ENCODE measurements at places on chromosomes 16 and 17. TPM values are rescaled to one million over a fixed set of nuclear protein-coding genes. Genes with fewer than 3 reads are reported as not detected.

DNA sequence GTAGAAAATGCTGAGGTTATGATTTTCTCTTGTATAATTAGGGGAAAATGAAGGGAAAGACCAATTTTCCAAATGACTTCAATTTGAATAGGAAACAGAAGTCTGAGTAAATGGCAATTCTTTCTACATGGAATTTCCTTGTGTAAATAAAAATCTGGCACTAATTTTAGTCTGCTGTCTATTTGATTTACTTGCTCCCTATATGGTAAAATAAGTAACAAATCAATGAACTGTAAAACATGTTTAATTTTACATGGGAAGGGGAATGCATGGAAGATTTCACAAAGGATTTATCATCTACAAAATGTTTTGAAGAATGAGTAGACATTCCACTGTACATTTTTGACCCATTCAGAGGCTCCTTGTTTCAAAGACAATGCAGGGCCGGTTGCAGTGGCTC is 811.6 kb upstream of the GOT2 start:
- DNase-seq = no peak

- DNase-seq = peak; percentile 18
Measured at GRCh38 chr17:77935121-77935571, 23.4 kb upstream of the TNRC6C start.

GRCh38 chr17:38609280-38610031 is 3.7 kb upstream of the SRCIN1 start:
- DNase-seq = no peak

DNA sequence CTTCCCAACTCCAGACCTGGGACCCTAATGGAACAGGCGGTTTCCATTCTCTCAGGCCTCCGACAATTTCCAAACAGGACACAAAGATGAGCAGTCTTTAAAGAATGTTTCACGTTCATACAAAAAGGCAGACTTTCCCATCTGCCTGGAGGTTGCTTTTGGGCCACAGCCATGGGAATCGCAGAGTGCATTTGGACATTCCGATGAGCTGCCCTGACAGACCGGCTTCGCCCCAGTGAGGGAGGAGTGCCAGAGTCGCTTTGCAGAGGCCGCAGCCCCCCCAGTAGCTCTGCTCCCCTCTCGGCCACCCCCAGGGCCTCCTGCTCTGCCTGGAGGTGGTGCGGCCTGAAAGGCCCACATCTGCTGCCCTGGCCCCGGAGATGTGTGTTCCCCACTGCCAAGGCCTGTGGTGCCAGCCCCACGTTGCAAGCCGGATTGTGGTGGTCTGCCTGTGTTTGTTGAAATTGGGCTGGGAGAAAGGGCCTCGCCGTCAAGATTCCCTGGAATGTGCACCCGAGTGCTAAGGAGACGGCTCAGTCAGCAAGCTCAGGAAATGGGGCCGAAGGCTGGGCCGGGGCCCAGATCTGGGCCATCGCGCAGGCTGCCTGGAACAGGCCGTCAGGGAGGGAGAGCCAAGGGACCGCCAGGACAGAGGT is 89.8 kb downstream of the C16orf95 start:
- DNase-seq = no peak

GRCh38 chr16:77327717-77328116 is 107.1 kb downstream of the ADAMTS18 start:
- no peak for DNase-seq

DNA sequence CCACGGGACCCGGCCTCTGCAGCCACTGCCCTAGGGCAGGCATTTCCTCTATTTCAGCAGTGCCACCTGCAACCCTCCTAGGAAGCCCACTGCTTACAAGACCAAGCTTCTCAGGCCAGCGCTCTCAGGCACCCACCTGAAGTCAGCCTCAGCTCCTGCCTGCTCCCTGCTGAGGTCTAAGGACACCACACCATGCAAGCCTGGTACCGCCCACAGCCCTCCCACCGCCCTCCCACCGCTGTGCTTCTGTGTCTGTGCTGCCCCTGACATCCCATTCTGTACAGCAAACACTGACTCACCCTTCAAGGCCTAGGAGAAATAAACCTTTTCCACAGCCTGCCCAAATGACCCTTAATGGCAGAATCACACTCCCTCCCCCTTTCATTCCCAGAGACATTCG is 6.3 kb downstream of the CLUH start:
- no peak for DNase-seq

DNA sequence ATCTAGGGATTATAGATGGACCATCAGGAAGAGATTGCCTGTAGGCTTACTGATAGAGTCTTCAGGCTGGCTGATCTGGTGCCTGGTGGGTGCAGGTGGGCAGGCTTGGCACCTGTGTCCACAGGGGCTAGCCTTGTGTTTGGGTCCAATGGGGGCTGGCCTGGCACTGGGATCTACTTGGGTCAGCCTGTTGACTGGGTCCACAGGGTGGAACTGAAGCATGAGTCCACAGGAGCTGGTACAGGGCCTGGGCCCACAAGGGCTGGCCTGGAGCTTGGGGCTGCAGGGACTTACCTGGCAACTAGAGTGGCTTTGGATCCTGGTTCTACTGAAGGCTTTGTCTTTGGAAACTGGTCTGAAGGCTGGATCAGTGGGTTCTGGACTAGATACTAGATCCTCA is 1217.7 kb downstream of the CDH11 start:
- no peak for DNase-seq

- DNase-seq = no peak
Measured at GRCh38 chr17:82287013-82287867, 13.7 kb upstream of the CSNK1D start.

- DNase-seq = no peak
Measured at GRCh38 chr17:8572764-8573163, 57.8 kb downstream of the MYH10 start.

GRCh38 chr17:49942947-49943346 is 26.0 kb upstream of the DLX4 start:
- DNase-seq = no peak

DNA sequence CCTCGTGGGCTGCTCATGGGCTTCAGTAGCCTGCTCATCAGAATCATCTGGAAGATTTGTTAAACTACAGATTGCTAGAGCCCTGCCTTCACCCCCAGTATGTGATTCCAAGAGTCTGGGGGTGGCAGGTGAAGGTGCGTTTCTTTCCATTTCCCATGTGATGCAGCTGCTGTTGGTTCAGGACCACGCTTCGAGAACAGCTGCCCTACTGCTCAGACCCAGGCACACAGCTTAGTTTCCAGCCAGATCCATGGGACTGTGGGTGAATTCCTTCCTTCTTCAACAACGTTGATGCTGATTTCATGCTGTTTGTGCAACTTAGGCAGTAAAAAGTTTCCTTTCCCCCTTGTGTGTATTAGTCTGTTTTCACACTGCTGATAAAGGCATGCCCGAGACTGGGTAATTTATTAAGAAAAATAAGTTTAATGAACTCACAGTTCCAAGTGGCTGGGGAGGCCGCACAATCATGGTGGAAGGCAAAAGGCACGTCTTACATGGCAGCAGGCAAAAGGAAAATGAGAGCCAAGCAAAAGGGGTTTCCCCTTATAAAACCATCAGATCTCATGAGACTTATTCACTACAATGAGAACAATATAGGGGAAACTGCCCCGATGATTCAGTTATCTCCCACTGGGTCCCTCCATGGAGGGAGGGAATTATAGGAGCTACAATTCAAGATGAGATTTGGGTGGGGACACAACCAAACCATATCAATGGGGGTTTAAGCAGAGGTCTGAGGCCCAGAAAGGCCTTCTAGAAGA is 159.2 kb downstream of the XYLT1 start:
- DNase-seq = no peak

GRCh38 chr17:75454193-75454592 is 2.2 kb upstream of the TMEM94 start:
- no peak for DNase-seq

GRCh38 chr16:85385463-85386331 is 227.4 kb upstream of the GSE1 start:
- DNase-seq = no peak

GRCh38 chr17:61335845-61336655 is 63.6 kb upstream of the TBX2 start:
- no peak for DNase-seq

- no peak for DNase-seq
Measured at GRCh38 chr16:64773638-64774037, 348.2 kb downstream of the CDH11 start.

GRCh38 chr17:33097411-33097810 is 105.8 kb downstream of the SPACA3 start:
- DNase-seq = no peak

- no peak for DNase-seq
Measured at GRCh38 chr16:50916040-50916439, 174.2 kb downstream of the CYLD start.

GRCh38 chr17:65228734-65229620 is 91.8 kb downstream of the RGS9 start:
- DNase-seq = peak; percentile 74

DNA sequence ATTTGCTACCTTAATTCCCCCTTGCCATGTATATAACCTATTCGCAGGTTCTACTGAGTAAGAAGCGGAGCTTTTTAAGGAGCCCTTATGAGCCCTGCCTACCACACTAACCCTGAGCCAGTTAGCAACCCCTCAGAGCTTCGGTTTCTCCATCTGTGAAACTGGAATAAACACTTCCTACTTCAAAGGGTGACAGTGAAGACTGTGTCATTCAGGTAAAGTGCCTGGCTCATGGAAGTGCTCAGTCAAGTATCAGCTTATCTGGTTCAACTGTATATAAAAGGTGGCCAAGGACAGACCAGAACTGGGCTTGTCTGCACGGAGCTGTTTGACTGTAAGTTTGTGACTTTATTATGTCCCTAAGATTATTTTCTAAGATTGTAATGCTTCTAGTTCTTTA is 31.0 kb downstream of the TXNDC11 start:
- DNase-seq = no peak

DNA sequence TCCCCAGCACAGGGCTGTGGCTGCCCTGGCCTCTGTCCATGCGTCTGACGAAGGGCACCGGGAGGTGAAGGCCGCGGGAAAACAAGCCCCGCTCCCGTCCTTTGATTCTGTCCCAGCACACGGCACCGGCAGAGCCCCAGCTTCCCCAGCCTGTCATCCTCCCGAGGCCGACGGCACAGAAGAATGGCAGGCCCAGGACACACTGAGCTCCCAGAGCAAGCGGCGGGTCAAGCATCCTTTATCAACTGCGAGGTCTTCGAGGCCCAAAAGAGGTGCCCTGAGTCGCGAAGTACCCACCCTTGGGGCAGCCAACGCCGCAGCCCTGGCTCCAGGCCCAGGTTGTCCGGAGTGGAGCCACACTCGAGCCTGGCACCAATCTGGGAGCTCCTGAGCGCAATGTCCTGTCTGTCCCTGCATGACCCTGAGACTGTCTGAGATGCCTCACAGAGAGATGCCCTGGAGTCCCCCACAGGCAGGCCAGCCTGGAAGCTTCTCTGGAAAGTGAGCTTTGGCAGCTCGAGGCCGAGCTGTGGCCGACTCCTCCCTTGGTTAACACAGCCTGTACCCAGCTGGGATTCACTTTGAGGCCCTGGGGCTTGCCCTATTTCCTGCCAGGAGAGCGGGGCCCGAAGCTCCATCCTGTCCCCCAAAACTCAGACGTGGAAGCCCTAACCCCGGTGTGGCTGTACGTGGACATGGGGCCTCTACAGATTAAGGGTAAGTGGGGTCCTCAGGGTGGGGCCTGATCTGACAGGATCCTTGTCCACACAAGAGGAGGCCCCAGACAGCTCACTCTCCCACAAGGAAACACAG is 23.3 kb downstream of the SLC7A5 start:
- DNase-seq = no peak

- DNase-seq = peak; percentile 54
Measured at GRCh38 chr16:27387724-27388123, 14.2 kb upstream of the IL21R start.

GRCh38 chr17:66341462-66341861 is 39.0 kb downstream of the PRKCA start:
- no peak for DNase-seq

DNA sequence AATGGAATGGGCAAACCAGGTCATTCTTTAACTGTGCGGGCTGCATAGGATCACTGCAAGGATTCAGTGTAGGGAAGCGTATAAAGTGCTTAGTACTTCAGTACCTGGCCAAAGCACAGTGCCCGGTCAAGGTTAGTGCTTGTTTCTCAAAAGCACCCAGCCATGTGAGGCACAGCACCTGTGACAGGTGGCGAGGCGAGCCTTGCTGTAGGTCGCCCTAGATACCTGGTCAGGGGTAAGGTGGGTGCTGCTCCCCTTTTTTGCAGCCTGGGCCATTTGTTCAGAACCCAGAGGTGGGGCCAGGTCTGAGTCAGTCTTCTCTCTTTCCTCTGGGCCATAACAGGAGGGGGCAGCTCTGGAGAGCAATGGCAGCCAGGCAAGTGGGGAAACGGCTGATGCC is 172.0 kb downstream of the IRF8 start:
- DNase-seq = no peak

The FSCN2 gene
- not detected for total RNA-seq

The TEX14 gene
- total RNA-seq = 0.24 TPM

The FOXL1 gene
- total RNA-seq = not detected

The CDRT15 gene
- total RNA-seq = not detected

The NGFR gene
- 0.12 TPM for total RNA-seq

Data from activated naive CD4-positive, alpha-beta T cell treated with anti-CD3 and anti-CD28 coated beads for 36 hours (primary cell).